Stimulated activated CD4-positive, alpha-beta T cell treated with anti-CD3 and anti-CD28 coated beads, TNF-alpha, amount 100 ng/mL, for 48 hours (primary cell): ENCODE measurements at places on chromosomes 12 and 14.

DNA sequence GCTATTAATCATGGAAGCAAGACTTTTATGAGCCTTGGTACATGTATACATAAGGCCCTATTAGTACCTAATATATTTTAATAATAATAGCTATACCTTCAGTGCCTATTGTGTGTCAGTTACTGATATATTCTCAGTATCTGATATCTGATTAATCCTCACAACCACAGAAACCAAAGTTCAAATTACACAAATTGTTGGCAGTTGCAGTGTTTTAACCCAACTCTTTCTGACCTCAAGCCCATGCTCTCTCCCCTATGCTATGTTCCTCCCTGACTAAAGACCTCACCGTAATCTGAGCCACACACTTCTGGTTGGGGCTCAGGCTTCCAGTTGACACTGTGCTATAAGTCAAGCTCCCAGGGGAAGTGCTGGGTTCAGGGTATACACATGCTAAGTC is 214.4 kb downstream of the SPTSSA start:
- no peak for DNase-seq

GRCh38 chr12:104480826-104481440 is 24.2 kb downstream of the CHST11 start:
- DNase-seq = no peak

GRCh38 chr14:50083467-50084337 is 32.7 kb downstream of the VCPKMT start:
- peak; percentile 65 for DNase-seq

DNA sequence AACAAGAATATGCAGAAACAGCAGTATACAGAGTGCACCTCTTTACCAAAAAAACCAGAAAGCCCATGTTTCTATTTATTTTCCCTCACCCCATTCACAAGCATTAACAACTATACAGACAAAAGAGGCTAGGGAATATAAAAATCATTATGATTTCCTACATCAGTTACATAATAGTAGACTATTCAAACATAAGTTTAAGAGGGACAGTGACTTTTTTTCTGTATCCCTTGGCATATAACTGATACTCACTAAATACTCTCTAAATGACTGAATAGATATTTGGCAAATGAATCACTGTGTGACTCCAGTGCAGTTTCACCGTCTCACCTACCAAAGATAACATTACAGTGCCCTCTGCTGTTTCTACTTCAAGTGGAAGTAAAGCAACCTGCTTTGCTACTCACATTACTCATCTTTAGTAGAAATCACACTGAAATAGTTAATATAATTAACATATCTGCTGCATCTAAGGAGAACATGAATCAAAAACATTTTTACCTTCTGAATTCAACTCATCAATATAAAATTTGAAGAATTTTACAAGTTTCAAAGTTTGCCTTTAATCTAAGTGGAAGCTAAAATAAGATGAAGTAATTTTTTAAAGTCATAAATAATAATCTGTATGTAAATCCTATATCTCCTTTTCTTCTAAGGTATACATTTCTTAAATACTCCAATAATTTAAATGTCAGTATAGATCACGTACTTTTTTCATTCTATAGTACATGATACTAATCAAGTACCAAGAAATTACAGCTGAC is 103.8 kb downstream of the OSBPL8 start:
- peak; percentile 18 for DNase-seq

DNA sequence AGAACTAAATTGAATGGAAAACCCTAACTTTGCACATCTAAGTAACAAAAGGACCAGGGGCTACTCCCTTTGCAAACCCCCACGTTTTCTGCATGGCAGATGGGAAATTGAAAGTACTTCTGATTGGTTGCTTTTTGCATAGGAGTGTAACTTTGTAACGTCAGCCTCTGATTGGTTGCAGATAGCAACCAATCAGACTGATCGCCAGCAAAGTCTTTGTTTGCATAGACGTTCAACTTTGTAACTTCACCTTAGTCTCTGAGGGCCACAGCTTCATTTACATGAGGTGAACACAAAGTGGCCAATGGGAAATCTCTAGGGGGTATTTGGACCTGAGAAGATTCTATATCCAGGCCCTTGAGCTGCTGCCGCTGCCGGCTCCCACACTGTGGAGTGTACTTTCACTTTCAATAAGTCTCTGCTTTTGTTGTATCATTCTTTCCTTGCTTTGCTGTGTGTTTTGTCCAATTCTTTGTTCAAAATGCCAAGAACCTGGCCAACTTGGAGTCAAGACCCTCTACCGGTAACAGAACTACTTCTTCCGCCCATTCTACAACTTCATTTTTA is 102.5 kb upstream of the PRICKLE1 start:
- no peak for DNase-seq

DNA sequence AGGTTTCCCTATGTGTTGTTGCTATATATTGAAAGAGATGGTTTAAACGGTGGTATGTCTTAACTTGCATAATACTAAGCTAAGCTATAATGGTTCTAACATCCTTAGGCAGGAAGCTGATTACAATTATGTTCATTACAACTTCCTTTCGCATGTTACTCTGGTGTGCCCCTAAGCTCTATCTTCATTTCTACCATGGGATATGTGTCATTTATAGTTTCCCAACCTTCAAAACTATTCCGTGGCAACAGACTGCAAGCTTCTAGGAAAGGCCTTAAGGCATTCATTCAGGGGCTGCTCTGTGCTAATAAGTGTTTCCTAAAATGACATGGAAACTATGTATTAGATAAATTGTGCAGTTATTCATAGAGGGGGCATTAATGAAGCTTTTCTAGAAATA is 294.6 kb downstream of the GXYLT1 start:
- DNase-seq = no peak

DNA sequence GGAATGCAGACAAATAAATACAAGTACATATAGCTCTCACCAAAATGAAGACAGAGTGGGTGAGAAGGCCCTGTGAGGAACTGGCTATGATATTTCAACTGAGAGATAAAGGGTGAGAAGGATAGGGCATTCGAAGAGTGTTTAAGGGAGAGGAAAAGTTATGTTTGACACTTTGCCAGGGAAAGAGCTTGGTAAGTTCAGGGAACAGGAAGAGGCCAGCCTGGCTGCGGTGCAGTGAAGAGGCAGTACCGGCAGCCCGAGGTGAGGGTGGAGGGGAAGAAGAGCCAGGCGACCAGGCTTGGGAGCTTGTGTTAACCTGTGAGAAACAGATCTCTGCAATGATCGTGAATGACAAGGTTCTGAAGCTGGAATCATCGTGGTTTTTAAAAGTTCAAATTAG is 84.7 kb upstream of the RFX4 start:
- no peak for DNase-seq

- DNase-seq = no peak
Observed at GRCh38 chr12:58414398-58414871, 473.1 kb downstream of the ATP23 start.

DNA sequence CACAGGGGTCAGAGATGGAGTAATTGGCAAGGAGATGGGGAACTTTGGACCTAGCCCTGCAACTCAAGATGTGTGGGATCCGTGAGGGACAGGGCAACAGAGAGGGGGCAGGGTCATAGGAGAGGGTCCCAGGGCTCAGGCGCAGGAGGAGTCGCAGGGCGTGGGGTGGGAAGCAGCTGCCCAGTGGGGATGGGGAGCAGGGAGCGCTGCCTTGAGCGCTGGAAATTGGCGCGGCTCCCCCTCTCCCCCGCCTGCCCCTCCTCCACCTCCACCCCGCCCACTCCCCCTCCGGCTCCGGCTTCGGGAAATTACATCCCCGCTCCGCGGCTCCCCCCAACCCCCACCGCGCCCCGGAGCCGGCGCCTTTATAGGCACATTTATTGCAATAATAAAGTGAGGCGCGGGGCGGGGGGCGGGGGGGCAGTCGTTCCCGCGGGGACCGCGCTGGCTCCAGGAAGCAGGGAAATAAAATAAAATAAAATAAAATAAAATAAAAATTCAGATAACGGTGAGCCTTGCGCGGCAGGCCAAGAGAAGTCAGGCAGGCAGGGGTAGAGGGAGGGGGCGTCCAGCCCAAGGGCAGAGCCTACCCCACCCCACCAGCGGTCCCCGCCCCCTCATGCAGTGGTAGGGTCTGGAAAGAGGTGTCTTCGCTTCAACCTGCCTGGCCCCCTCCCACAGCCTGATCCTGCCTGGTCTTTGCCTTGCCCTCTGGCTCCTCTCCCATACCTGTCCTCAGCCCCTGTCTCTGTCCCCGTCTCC is 3.6 kb downstream of the NXPH4 start:
- no peak for DNase-seq
